ENCODE measurements at places on chromosomes 5 and 9.

GRCh38 chr5:169567079-169567478 lies 16.5 kb upstream of the SPDL1 start:
- no peak for DNase-seq

- DNase-seq: no peak
These were observed 88.4 kb upstream of the ADRA1B start for GRCh38 chr5:159827861-159828260.

DNA sequence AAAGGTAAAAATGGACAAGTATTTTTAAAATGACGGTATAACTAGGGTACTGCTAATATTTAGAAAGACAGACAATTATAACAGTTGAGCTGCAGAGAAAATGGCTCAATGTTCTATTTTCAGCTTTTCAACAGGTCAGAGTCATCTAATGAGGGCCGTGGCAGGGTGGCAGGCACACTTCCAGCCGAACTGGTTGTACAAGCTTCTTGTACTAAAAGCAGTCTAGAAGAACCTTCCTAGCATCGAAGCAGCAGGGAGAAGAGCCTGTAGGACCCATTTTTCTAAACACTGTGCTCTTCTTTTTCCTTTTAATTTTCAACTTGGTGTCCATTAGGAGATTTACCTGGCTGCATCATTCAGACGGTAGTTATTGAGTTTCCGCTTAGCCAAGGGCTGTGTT lies 85.6 kb downstream of the SLC28A3 start:
- peak; percentile 63 for DNase-seq

GRCh38 chr9:34592895-34593601 lies 3.5 kb upstream of the CNTFR start:
- peak; percentile 90 for DNase-seq

GRCh38 chr5:169131616-169132301 lies 169.2 kb downstream of the SLIT3 start:
- no peak for DNase-seq

DNA sequence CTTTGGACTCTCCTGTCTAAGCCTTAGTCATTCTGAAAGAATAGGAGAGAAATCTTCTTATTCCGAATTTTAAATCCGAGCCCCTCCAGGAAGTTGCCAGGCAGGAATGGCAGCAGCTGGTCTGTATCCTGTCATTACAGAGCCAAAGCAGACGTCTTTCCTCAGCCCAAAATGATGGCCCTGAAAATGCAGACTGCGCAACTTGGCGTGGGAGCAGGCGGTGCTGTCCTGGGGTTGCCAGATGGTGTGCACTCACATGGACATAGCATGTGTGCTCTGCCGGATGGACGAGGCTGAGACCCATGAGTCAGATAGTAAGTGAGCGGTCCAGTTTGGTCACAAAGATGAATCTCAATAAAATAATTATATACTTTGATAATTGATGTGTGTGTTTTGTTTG lies 410.4 kb downstream of the KCTD16 start:
- no peak for DNase-seq

GRCh38 chr5:38879078-38879460 lies 33.3 kb downstream of the OSMR start:
- no peak for DNase-seq

GRCh38 chr9:13354733-13355132 lies 75.2 kb upstream of the MPDZ start:
- DNase-seq: no peak

DNA sequence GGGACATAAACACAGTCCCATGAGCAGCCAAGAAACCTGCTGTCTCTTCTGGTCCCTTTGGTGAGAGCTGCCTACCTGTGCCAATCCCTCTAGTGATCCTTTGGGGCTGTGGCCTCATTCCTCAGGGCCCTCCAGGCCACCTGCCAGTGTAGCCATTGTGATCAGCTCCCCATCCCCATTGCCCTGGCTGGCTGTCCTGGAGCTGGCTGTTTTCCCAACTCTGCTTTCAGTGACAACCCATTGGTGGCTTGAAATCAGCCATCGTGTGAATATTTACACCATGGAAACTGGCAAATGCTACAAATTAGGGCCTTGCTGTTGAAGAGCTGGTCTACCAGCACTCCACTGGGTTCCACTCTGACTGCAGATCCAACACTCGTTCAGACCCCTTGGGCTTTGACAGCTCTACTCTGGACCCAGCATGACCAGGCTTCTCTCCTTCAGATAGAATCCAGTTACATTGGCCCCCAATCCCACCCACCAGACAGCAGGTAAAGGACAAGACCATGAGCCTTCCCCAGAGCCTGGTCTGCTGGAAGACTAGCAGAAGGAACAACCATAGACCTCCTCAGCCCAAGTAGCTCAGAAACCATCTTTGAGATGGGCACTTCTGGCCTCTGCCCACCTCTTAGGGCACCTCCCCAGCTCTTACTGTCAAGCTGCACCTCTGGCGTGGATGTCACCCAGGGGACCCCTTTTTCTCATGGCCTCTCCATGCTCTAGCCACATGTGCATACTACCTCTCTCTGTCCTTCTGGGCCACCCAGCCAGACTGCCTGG lies 69.2 kb upstream of the NEK6 start:
- no peak for DNase-seq

DNA sequence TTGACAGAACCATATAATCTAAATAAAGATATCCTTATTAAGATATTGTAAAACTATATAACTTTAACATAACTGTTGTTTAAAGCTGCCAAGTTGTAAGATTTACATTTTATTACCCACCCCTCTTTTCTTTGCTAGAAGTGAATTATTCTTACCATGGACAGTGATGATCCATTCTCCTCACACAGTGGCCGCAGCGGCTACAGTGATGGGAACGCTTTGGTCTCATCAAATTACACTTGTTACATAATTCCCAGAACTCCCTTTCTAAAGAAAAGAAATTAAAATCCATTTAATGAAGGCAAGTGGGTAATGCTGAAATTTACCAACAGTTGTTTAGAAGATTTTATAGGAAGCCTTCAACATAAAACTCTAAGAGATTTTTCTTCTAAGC lies 31.2 kb downstream of the ZDHHC21 start:
- DNase-seq: no peak

- DNase-seq: no peak
These were observed 550.7 kb upstream of the CCNG1 start for GRCh38 chr5:162886717-162887116.

GRCh38 chr5:2130361-2130760 lies 247.6 kb upstream of the IRX4 start:
- DNase-seq: no peak

- DNase-seq: no peak
These were observed 112.0 kb upstream of the SELENOP start for GRCh38 chr5:42923710-42924109.

- no peak for DNase-seq
These were observed 26.2 kb downstream of the RAD23B start for GRCh38 chr9:107309271-107309670.

DNA sequence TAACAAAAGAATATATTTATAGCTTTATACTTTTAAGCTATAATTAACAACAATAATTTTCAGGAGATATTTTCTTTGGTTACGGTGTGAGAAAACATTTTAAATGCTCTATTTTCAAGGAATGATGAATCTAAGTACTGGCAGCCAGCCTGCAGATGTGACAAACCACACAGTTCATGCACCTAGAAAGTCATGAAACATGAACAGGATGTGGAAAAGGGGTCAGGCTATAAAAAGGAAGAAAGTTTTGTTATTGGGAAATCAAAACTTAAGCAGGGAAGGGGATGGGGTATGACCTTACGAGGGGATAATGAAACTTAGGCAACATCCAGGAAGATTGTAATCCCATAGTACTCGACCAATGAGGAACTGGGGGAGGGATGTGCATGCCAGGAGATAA lies 508.7 kb upstream of the GRAMD2B start:
- DNase-seq: no peak

DNA sequence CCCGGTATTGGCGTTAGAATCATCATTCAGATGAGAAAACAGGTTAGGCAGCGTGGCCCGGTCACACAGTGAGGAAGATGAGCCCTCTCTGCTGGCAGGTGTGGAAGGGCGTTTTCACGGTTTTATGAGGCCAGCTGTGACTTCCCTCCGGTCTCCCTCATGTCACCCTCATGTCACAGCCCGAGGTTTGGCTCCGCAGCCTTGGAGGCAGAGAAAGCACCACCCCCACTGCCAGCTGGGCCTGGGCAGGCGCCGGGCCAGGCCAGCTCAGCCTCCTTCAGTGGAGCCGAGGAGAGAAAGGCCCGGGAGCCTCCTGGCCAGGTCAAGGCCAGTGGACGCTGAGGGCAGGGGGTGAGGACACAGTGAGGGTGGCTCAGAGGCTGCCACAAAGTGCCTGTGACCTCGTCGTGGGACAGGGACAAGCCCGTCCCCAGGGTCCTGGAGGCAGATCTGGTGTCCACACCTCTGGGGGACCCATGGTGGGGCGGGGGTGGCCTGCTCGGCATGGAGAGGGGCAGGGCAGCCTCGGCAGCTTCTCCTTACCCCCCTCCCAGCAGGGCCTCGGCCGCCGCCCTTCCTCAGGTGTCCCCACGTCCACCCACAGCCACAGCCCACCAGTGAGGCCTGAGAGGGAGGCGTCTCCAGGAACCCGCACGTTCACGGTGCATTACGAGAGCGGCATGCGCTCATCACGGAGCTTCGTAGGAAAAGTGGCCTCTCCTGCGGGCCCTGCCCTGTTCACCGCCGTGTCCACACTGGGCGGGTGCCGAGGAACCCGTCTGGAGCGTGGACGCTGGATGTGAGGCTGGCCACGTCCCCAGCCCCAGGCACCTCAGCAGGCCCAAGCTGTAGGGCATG lies 32.2 kb downstream of the EXD3 start:
- DNase-seq: no peak

DNA sequence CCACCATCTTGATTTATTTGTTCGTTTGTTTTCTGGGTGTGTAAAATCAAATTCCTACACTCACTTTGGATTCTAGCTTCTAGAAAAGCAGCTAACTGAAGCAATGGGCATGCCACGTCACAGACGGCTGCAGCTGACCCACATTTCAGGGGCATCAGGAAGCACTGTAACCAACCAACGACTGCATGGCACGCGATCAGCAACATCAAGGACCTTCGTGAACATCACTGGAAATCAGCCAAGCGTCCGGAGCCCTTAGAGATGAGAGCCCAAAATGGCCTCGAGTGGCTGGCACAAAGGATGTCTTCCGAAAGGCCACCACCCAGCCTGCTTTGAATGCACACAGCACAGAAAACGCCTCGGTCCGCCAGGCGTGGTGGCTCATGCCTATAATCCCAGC lies 191.1 kb downstream of the OLFM1 start:
- DNase-seq: no peak

DNA sequence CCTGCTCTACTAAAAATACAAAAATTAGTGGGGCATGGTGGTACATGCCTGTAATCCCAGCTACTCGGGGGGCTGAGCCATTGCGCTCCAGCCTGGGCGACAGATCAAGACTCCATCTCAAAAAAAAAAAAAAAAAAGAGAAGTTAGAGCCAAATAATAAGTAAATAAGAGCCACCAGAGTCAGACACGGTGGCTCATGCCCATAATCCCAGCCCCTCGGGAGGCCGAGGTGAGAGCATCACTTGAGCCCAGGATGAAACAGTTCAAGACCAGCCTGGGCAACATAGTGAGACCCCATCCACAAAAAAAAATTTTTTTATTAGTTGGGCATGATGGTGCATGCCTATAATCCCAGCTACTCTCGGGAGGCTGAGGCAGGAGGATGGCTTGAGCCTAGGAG lies 85.8 kb upstream of the LARP1 start:
- no peak for DNase-seq

DNA sequence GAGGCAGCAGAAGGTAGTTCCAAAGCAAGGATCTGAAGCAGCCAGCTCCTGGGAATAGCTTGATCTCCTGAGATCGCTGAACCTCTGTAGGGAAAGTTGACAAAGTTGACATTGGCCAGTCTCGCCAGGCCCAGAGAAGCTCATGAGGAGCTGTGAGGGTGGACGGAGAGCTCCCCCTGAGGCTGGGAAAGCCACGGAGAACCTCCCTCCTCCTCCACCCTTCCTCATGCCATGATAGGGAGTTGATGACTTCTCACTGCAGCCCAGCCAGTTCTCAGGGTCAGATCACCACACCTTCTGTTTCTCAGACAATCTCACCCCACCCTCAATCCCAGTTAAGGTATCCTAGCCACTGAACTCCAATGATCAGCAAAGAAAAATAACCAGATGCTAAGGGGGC lies 30.4 kb upstream of the KCNV2 start:
- DNase-seq: no peak

DNA sequence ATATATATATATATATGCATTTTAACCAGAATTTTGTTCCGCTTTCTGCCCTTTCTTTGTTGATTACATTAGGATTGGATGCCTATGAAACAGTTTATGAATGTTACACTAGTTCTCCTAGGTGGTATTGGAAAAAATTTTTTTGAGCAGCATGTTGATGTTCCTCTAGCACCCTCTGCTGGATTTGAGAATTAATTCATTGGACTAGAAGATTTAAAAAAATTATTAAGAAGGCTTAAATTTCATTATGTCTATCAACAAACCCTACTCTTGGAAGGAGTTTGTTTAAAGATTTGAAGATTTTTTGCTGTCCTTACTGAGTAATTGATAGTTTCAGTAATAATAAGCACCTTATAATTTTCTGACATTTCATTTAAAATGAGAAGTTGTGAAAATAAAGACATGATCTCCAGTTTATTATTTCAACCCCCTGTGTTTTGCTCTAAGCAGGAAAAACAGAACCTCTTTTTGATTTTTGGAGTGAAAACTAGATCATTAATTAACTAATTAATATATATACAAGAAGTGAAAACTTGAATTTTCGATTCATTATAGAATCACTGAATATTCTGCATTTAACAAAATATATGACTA lies 89.6 kb downstream of the CCDC171 start:
- DNase-seq: no peak

GRCh38 chr9:76232861-76233489 lies 161.3 kb downstream of the RFK start:
- DNase-seq: no peak

DNA sequence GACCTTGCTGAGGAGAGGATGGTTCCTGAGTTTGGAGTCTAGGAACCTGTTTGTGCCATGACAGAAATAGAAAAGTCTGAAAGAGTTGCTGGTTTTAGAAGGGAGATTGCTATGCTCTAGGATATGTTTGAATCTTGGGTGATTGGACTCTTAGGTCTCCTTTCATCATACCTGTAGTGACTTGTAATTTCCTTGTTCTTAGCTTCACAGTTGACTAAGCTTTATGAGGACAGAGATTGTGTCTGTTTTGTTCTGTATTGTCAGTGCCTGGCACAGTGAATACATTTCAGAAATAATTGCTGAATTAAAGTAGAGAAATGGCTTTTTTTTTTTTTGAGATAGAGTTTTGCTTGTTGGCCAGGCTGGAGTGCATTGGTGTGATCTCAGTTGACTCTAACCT lies 31.5 kb downstream of the GAPVD1 start:
- DNase-seq: no peak
